ENCODE measurements at places on chromosomes 13 and 19.

DNA sequence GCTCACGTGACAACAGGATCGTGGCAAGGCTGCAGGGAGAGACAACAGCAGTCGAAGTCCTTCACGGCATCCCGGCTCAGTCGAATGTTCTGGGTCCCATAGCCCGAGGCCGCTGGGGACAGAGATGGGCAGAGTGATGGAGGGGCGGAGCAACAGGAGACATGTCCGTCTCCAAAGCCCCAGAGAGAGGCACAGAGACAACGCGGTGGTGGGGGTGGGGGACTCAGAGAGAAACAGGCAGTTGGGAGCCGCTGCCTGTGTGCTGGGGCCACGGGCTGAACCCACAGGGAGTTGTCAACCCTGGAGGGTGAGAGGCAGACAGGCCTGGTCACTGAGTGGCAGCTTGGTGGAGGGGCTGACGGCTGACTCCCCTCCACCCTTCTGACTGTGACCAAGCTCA lies 20.4 kb downstream of the NOSIP start:
- ATAC-seq, result no peak

DNA sequence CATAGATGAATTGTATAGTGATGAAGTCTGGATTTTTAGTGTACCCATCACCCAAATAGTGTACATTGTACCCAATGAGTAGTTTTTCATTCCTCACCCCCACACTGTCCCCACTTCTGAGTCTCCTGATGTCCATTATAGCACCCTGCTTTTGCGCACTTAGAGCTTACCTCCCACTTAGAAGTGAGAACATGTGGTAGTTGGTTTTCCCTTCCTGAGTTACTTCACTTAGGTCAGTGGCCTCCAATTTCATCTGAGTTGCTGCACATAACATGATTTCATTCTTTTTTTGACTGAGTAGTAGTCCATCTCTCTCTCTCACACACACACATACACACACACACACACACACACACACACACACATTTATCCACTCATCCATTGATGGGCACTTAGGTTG lies 43.2 kb upstream of the ALOX5AP start:
- no peak for ATAC-seq

DNA sequence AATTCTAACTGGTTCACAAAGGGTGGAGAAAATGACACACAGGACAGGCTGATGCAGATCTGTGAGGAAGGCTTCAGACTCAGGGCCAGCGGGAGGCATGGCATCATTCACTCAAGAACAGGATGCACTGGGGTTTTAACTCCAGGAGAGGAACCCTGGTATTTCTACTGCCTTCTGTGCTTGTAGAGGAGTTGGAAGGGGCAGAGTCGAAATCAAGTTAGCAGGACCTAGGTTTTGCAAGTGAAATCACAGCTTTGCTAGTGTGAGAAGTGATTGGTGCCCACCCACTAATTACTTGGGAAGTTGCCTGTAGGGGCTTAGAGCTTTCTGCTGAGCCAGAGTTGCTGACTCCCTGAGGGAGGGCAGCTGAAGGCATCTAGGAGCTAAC lies 92.7 kb downstream of the AKAP11 start:
- ATAC-seq, result no peak

DNA sequence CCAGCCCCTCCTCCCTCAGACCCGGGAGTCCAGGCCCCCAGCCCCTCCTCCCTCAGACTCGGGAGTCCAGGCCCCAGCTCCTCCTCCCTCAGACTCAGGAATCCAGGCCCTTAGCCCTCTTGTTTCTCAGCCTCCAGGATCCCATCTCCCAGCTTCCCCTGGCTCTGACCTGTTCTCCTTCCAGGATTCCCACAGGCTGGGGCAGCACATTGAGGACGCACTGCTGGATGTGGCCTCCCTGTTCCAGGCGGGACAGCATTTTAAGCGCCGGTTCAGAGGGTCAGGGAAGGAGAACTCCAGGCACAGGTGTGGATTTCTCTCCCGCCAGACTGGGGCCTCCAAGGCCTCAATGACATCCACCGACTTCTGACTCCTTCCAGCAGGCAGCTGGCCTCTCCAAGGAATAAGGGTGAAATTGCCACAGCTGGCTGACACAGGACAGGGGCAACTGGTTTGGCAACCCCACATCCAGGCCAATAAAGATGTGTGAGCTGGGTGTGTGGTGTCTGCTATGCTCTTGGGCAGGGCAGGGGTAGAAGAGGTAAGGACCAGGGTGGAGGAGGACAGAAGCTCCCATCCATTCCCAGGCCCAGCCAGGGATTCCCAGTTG lies 22.4 kb downstream of the CPT1C start:
- no peak for ATAC-seq

- ATAC-seq, result no peak
Observed at GRCh38 chr19:38499532-38499931, 66.0 kb downstream of the RYR1 start.

DNA sequence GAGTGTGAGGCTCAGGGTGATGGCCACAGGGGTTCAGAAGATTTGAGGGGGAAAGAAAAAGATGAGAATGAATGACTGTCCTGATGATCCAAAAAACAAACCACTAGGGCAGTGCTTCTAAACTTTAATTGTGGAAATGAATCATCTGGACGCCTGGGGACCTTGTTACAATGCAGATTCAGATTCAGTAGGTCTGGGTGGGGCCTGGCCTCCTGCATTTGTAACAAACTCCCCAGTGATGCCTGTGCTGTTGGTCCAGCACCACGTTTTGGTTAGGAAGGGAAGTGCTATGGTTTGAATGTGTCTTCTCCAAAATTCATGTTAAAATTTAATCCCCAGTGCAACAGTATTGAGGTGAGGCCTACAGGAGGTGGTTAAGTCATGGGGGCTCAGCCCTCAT lies 49.5 kb upstream of the KPNA3 start:
- ATAC-seq, result no peak

DNA sequence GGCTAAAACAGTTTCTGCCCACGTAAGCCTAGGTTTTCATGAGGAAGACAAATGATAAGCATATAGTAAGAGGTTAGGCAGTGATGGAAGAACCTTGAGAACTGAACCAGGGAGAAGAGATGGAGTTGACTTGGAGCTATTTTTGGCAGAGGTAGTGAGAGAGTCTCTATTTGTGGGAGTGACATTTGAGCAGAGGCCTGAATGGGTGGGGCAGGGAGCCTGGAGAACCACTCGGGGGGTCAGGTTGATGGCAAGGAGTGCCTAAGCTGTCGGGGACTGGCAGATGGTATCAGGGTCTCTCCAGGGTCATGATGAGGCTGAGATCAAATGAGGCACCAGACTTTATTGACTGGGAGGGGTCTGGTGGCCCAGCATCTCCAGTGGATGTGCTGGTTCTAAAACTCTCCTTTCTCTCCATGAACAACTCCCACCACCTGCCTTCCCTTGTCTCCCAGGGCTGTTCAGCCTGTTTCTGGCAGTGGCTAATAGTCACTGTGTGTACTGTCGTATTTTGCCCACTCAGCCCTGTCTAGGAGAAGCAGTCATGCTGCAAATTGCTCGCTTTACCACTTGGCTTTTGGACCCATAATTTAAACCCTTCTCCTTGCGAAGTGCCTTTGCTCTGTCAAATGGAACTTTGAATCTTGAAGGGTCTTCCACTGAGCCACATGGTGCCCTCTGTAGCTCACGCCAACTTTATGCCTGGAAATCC lies 3.6 kb downstream of the MAU2 start:
- ATAC-seq, result no peak

- ATAC-seq, result no peak
Observed at GRCh38 chr13:44022196-44022595, 142.5 kb downstream of the LACC1 start.

DNA sequence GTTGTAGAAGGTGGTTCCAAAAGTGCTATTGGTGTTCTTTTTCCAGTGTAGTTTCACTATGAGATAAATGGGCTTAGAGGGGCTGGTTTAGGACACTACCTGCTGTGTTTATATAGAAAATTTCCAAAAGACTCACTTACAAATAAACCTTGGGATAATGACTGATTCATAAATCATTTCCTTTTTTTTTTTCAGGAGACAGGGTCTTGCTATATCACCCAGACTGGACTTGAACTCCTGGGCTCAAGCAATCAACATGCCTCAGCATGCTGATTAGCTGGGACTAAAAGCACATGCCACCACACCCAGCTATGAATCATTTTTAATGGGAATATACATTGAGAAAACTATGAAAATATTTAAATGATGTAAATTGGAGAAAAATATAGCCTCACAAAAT lies 376.6 kb downstream of the PCDH9 start:
- ATAC-seq, result no peak

DNA sequence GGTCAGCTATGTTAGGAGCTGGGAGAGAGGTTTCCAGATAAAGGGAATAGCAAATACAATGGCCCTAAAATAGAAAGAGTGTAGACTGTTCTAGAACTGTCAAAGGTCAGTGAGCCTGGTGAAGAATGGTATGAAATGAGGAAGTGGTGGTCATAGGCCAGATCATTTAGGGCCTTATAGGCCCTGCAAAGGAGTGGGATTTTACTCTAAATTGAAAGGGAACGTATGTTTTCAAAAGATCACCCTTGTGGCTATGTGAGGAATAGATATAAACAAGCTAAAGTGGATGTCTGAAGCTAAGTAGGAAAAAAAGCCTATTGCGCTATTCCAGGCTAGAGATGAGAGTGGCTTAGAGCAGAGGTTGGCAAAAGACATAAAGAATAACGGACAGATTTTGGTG lies 70.7 kb upstream of the TDRD3 start:
- no peak for ATAC-seq

DNA sequence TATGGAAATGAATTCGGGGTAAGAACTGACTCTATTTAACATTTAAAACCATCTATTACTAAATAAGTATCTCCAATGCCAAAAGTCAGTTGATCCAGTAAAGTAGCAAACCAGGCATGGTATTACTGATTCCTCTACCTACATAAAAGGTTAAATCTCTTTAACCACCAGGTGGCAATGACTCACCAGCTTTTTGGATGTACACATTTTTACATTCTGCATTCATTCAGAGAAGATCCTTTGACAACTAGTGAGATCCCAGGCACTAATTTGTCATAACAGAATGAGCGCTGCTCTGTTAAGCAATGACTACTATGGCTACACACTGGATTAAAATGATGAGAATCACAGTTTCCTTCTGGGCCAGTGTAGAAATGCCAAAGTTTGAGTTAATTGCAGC lies 329.8 kb upstream of the GPC6 start:
- no peak for ATAC-seq

DNA sequence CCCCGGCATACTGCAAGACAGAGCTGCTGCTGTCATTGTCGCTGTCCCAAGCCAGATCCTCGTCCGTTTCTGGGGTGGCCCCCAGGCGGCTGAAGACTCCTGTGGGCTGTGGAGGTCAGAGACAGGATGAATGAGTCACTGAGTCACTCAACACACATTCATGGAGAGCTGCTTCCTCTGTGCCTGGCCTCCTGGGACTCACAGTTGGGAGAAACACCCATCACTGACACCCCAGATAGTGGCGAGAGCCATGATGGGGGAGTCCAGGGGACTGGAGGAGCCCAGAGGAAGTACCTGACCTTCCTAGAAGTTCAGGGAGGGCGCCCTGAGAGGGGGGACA lies 26.0 kb downstream of the C19orf47 start:
- no peak for ATAC-seq

- ATAC-seq, result peak; percentile 38
Observed at GRCh38 chr19:17778251-17778967, 16.5 kb upstream of the B3GNT3 start.

DNA sequence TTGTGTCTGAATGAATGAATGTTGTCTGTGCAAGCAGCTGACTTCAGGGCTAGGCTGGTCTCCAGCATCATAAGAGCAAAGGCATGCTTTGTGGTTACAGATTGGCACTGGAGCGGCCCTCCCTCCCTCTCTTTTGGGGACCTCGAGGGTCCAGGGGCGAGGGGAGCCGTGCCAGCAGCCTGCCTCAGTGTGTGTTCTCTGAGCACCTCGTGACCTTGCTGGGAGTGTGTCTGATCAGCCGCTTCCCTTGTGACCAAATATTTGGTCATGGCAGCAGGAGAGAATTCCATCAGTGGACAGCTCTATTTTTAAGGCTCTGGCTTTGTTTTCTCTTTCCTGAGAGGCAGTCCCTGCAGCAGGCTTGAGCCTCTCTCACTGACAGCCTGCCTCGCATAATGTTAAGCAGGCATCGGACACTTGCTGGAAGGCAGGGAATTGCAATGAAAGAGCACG lies 329.7 kb downstream of the UQCRFS1 start:
- ATAC-seq, result peak; percentile 39

DNA sequence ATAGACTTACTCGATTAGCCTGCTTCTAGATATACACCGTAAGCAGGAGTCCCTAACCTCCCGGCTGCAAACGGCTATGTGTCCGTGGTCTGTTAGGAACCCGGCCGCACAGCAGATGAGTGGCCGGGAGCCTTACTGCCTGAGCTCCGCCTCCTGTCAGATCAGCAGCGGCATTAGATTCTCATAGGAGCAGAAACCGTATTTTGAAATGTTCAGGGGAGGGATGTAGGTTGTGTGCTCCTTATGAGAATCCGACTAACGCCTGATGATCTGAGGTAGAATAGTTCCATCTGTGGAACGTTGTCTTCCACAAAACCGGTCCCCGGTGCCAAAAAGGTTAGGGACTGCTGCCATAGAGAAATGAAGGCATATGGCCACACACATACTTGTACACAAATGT lies 1491.9 kb downstream of the SLITRK5 start:
- no peak for ATAC-seq

DNA sequence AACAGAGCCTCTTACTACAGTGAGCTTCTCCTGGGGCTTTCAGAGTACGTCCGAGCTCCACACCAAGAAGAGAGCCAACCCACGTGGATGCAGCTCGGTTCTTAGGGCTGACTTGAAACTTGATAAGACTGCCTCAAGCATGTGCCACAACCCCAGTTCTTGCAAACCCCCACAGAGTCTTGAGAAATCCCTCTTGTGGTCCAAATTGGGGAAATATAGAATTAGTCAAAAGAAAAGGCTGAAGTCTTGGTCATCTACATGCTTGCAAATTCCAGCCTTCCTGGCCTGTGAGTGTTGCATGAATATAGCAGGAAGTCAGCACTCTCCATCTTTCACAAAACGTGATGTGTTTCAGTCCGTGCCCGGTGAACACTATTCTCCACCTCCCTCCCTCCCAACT lies 95.2 kb downstream of the GGACT start:
- ATAC-seq, result no peak

DNA sequence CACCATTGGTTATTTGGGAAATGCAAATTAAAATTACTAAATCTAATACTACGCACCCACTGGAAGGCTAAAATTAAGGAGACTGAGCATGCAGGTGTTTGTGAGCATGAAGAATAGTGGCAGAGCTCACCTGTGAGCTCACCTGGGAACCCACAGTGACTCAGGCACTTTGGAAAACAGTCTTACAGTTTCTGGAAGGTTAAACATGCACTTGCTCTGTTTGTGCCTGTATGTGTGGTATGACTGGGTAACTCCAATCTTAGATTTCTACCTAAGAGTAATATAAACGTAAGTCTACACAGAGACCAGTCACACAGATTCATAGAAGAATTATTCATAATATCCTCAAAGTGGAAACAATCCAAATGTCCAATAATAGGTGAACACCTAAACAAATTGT lies 318.8 kb downstream of the ATP8A2 start:
- ATAC-seq, result no peak

Measured in gastroesophageal sphincter (tissue), 4 donors.